ENCODE measurements at places on chromosomes 5 and 9. TPM values are rescaled to one million over a fixed set of nuclear protein-coding genes. Genes with fewer than 3 reads are reported as not detected.

GRCh38 chr9:137128158-137128861 lies 10.6 kb upstream of the GRIN1 start:
- H3K27ac ChIP-seq = no peak overlapping the region
- H3K4me3 ChIP-seq = no peak overlapping the region
- H3K36me3 ChIP-seq = no peaks in the 10 kb centered on the region

The LECT2 gene
- not detected for total RNA-seq

The CEP120 gene
- 27.2 TPM for total RNA-seq

DNA sequence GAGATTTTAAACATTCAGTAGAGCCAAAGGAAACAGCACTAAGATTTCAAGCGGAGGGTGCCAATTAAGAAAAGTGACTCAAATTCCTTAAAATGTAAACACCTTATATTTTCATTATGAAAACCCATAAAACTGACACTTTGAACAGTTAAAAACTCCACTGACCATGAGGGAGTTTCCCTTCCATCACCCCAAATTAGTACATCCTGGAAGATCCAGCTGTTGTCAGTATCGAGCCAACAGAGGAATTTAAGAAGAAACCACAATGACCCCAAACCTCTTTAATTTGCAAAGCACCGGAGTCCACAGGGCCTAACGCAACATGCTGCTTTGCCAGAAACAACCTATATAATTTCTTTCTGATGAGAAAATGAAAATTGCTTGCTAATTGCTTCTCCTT lies 41.3 kb downstream of the ROR2 start:
- H3K27ac ChIP-seq = no peak overlapping the region
- H3K36me3 ChIP-seq = no peaks in the 10 kb centered on the region
- no peak overlapping the region for H3K4me3 ChIP-seq

The IFNK gene
- total RNA-seq = not detected

DNA sequence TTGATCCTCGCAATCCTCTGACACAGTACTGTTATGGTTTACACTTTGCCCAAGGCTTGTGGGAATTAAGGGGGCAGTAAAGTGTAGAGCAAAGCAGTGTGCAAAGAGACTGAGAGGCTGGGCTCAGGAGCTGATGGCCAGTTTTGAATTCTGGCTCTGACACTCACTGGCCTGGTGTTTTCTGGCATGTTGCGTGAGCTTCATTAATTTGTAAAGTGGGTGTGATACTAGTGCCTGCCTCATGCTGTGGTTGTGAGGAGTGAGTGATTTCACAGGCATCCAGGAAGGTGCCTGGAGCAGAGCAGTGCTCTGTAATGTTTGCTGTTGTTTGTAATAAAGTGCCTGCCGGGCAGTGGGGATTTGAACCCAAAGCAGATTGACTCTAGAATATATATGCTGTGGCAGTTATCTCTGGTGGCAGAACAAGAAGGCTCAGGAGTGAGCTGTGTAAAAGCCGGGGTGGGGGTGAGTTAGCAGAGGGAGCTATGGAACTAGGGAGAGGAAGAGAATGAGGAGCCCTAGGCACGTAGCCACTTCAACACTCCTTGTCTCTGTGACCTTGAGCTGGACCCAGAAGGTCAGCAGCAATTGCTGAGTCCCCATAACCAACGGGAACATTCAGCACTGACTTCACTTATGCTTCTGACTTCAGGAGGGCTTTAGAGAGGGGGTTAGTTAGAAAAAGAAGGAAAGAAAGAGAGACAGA lies 108.5 kb downstream of the DOCK2 start:
- peaks cover 34% of the 10 kb centered on the region for H3K4me1 ChIP-seq
- H3K27ac ChIP-seq = peak overlapping the region; percentile 37
- peak; percentile 60 for DNase-seq

DNA sequence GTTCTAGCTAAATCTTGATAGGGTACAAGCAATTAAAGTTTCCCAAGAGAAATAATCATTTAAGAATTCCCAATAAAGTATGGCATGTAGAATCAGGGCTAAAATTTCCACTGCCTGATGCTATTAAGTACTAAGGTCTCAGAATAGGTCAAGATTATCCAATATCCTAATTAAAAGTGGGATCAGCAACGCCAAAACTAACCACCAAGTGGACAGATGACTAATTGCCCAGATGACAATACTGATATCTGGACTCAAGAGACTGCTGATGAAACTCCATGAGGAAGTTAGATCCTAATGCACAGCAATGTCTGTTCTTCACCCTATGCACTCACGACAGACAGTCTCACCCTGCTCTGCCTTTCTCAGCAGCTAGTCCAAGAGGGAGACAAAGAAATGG lies 14.3 kb downstream of the DEPDC1B start:
- no peaks in the 10 kb centered on the region for H3K4me1 ChIP-seq
- DNase-seq = no peak
- no peak overlapping the region for H3K4me3 ChIP-seq
- H3K36me3 ChIP-seq = peaks cover 26% of the 10 kb centered on the region

DNA sequence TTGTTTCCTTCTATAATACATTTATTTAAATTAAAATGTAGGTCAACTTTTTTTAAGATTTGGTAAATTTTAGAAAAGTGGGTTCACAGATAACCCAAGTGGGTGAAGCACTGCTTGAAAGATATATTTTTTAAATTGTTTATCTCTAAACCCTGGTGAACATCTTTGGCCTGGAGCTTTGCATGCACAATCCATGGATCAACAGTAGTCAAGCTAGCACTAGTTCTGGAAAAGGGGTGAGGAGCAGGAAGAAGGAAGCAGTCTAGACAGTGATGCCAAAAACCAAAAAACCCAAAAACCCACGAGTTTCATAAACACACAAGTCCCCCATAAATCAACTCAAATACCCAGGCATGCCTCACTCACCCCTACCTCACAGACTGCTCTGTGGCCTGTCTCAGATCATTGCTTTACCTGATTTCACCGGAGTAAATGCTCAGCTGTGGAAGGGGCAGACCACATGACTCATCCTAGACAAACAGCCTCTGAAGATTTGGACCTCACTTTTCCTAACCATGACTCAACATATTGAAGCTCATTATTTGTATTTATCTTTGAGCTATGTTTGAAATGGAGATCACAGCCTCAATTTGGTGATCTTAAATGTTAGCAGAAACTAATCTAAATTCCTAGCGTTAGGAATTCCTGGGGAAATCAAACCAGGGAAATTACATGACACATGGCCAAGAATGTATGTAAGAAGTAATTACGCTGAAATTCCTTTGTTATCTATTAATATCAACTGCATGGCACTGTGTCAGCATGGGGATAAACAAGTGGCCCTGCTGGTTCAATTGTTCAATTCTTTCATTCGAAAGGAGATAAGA lies 149.6 kb downstream of the ZNF608 start:
- peak overlapping the region; percentile 30 for H3K27ac ChIP-seq
- no peaks in the 10 kb centered on the region for H3K27me3 ChIP-seq
- H3K4me3 ChIP-seq = no peak overlapping the region
- H3K4me1 ChIP-seq = peaks cover 40% of the 10 kb centered on the region

- H3K27me3 ChIP-seq = no peaks in the 10 kb centered on the region
- no peak for DNase-seq
- H3K36me3 ChIP-seq = no peaks in the 10 kb centered on the region
- H3K4me1 ChIP-seq = no peaks in the 10 kb centered on the region
Measured at GRCh38 chr9:130483371-130483971, 38.7 kb downstream of the ASS1 start.

The GABRB2 gene
- total RNA-seq = not detected

The ANXA1 gene
- 848 TPM for total RNA-seq

The LCN15 gene
- total RNA-seq = not detected

The RORB gene
- total RNA-seq = not detected

The DNM1 gene
- total RNA-seq = 2.2 TPM

DNA sequence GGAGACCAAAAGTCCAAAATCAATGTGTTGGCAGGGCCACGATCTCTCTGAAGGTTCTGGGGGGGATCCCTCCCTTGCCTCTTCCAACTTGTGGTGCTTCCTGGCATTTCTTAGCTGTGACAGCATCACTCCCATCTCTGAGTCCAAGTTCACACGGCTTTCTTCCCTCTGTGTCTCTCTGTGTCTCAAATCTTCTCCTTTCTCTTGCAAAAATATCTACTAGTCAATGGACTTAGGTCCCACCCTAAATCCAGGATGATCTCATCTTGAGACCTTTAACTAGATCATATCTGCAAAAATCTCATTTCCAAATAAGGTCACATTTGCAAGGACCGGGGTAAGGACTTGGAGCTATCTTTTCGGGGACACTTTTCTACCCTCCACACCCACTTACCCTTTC lies 186.1 kb downstream of the HSD17B3 start:
- DNase-seq = peak; percentile 50
- H3K27me3 ChIP-seq = no peaks in the 10 kb centered on the region
- H3K36me3 ChIP-seq = no peaks in the 10 kb centered on the region
- H3K4me1 ChIP-seq = peaks cover 41% of the 10 kb centered on the region

- no peak overlapping the region for H3K27ac ChIP-seq
- no peaks in the 10 kb centered on the region for H3K36me3 ChIP-seq
- no peak for DNase-seq
- no peak overlapping the region for H3K4me3 ChIP-seq
Measured at GRCh38 chr5:58887721-58888409, 305.0 kb downstream of the RAB3C start.

DNA sequence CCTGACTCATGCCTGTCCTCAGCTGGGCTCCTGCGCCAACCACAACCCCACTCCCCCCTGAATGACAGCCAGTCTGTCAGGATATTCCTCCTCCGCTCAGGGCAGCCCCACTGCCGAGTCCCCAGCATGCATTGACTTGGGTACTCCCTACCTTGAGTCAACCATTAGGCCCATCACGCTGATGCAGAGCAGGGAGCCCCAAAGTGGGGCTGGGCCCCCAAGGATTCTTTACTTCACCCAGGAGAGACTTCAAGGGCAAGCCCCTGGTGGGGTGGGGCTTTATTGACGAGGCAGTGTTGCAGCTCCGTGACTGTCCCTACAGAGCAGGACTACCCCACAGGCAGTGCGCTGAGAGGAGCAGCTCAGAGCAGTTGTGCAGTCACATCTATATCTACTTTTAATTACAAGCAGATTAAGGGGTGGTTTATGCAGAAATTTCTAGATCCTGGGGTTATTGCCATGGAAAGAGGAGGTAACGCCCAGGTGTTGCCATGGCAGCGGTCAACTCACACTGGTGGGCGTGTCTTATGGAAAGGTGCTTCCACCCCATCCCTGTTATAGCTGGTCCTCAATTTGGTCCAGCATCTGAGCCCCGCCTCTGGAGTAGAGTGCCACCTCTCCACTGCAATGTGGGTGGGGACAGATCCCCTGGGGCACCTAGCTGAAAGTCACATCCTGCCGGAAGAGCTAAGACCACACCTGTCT lies 32.1 kb upstream of the FCN1 start:
- no peaks in the 10 kb centered on the region for H3K36me3 ChIP-seq
- H3K4me1 ChIP-seq = no peaks in the 10 kb centered on the region
- no peak overlapping the region for H3K4me3 ChIP-seq
- H3K27me3 ChIP-seq = peaks cover 6% of the 10 kb centered on the region

DNA sequence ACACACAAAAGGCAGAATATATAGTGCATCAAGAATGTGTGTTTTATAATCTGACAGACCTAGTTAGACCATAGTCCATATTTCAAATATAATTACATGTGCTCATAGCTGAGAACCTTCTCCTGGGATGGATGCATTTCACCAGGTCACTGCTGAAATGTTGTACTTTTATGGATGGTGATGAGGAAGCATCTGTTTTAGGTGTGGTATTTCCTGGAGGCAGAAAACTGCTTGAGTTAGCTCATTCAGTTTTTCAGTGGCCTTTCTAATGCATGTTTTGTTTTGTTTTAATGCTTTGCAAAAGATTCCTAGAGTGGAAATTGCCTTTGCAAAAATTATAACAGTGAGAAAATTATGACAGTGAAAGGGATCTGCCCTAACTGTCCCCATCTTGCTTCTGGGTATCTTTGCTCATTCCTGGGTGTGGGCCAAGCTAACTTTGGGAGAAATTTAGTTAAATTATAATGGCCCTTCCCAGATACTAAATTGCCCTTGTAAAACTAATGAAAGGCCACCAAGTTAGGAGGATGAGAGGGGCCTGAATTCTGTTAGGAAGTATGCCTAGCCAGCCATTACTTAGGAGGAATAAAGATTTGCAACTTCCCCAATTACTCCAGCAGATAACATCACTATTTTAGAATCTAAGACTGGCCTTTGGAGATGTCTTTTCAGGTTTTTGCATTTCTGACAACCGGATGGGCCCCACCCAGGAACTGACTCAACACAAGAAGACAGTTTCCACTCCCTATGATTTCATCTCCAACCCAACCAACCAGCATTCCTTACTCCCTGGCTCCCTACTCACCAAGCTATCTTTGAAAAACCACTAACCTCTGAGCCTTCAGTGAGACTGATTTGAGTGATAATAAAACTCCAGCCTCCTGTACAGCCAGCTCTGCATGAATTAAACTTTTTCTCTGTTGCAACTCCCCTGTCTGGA lies 7.0 kb upstream of the IL12B start:
- peak; percentile 66 for DNase-seq
- H3K36me3 ChIP-seq = no peaks in the 10 kb centered on the region
- H3K27ac ChIP-seq = peak overlapping the region; percentile 88

The PRR16 gene
- 16.0 TPM for total RNA-seq

The CHSY3 gene
- total RNA-seq = 0.24 TPM

- peaks cover 15% of the 10 kb centered on the region for H3K27me3 ChIP-seq
- DNase-seq = no peak
- no peaks in the 10 kb centered on the region for H3K36me3 ChIP-seq
- H3K27ac ChIP-seq = no peak overlapping the region
Measured at GRCh38 chr9:135082536-135082935, 4.9 kb upstream of the OLFM1 start.

DNA sequence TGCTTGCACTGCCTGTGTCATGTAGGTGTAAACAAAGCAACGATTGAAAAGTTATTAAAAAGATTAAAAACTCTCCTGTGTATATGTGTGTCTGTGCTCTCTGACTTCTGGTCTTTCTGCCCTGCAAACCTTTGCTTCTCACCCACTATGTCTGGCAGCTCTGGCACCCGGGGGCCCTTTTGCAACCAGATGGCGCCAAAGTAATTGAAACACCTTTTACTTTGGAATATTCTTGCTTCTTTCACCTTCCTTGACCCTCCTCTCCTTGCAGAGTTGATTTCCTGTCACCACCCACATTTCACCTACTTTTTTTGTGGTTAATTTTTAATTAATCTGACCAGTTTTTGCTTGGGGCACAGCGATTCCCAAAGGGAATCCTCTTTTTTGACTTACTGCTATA lies 275.5 kb downstream of the ARHGEF28 start:
- no peaks in the 10 kb centered on the region for H3K27me3 ChIP-seq
- peaks cover 16% of the 10 kb centered on the region for H3K36me3 ChIP-seq
- H3K4me1 ChIP-seq = peaks cover 17% of the 10 kb centered on the region
- no peak for DNase-seq
- peak overlapping the region; percentile 86 for H3K27ac ChIP-seq

DNA sequence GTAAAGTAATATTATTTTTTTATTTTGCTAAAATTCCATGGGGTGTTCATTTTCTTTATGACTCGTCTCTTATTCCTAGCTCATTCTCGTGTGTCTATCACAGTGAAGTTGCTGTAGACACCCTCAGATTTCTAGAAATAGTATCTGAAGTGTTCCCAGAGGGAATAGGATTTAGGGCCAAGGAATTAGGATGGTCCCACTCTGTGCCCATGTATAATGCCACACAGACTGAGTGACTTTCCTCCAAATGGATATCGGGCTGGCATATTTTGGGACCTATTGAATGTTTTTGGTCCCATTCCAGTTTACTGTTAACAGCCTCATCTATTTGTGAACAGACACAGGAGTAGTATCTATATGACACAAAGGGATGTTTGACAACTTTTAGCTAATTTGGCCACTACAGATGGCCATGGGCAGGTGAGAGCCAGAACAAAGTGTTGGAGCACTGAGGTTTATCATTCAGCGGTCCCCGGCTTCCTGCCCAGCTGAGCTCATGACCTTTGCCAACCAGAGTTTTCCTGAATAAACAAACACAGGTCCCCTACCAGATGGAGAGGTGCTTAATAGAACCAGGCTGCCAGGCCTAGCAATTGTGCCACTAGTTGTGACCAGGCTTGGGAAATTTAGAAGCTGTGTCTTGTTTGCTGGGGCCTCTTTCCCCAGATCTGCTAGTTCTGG lies 46.9 kb downstream of the MAP1B start:
- H3K36me3 ChIP-seq = peaks cover 71% of the 10 kb centered on the region
- H3K27ac ChIP-seq = peak overlapping the region; percentile 7
- no peak for DNase-seq
- no peaks in the 10 kb centered on the region for H3K27me3 ChIP-seq
- H3K4me1 ChIP-seq = peaks cover 79% of the 10 kb centered on the region

Data from SJSA1 (cell line).